ENCODE measurements at places on chromosomes 1 and 21.

- DNase-seq, result peak; percentile 50
Observed at GRCh38 chr1:203351037-203351625, at the start of gene FMOD. TSS of gene FMOD (minus strand) at chr1:203351122. CDS start at chr1:203348270, 2,852 bp downstream.

DNA sequence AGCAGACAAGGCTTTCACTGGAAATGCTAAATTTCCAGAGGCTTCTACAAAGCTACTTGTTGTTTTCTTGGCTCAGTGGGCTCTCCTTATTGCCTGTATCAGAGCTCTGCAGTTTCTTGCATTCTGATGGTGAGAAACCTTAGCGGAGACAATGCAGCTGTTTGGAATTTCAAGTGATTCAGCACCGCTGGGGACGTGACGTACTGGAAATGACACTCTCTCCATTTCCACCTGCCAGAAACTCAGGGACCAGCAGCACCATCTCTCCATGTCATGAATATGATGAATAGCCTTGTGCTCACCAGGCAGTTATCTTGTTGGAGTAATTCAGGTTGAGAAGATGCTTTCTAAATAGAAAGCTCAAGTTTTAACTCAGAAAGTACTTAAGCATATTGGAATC lies 497.2 kb upstream of the DEPDC1 start:
- DNase-seq, result no peak

DNA sequence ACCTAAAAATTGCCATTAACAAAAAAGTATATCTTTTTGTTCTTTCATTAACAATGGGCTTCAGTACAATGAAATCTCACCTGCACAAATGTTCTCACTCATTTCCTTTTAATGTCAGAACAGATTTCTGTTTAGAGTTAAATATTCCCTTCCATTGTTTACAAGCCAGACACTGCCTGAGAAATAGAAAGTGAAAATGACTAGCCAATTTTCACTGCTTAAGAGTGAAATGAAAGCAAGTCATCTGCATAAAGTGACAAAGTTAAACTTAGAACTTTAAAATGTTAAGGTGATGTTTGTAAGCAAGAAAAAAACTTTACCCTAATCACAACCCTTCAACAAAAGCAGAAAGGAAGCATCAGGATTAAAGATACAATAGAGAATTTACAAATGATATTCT lies 27.5 kb downstream of the COA6 start:
- no peak for DNase-seq

DNA sequence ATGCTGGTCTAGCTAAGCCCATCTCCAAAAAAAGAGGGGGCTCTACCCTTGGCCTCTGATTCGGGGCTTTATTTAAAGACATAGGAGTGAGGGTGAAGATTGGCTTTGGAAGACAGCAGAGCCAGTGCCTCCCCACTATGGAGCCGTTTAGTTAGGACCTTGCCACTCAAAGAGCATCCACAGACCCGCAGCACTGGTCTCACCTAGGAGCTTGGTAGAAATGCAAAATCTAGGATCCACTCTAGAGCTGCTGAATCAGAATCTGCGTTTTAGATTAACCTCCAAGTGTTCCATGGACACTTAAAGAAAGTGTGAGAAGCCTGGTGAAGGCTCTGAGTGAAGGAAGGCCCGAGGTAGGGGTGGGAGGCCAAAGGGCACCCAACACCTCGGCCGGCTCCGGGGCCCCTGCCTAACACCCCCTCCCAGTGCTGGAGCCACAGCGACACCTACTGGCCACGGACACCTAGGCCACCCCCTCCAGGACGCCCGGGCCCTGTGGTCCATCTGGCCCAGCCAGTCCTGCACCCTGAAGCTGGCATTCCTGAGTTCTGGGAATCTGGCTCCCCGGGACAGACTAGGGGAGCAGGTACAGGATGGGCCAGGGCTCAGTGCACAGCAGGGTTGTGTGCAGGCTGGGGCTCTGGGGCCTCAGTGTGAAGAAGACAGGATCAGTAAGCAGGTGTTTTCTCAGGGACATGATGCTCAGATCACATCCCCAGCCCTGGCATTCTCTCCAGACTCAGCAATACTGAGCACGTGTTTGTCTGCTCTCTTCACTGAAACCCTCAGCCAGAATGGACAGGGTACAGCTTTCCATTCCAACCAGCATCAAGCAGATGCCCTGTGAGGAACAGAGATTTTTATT lies 79.2 kb downstream of the TMEM53 start:
- DNase-seq, result peak; percentile 38

DNA sequence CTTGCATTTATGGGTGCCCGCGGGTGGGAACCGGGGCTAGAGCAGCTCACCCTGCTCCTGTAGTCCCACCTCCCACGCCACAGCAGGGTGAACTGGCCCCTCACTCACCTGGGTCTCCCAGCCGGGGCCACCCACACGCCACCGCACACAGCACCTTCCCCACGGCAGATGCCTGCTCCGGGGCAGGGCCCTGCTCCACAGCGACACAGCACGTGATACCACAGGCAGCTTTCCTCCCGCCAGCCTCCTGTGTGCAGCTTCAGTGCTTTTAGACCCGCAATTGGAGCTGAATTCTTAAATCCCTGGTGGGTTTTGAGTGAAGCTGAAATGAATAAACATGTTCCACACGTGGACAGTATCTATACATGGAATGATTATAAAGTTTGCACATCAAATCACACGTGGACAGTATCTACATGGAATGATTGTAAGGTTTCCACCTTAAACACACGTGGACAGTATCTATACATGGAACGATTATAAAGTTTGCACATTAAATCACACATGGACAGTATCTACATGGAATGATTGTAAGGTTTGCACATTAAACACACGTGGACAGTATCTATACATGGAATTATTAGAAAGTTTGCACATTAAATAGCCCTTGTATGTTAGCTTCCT lies 93.1 kb upstream of the COL6A1 start:
- no peak for DNase-seq

DNA sequence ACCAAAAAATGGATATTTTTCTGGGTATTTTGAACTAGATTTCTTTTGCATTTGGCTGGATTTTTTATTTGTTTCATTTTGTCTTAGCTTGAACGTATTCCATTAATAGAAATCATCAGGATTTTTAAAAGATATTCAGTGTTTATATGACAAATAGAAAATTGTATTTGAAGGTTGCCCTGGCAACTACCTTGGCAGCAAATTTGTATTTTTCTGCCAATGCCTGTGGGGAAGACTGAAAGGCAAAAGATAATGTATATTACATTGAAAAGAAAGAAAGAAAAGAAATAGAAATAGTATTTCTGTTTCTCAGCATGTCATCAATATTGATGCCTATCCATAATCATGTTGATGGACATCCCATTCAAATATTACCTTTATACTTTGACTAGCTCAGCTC lies 16.8 kb downstream of the VCAM1 start:
- DNase-seq, result peak; percentile 35

DNA sequence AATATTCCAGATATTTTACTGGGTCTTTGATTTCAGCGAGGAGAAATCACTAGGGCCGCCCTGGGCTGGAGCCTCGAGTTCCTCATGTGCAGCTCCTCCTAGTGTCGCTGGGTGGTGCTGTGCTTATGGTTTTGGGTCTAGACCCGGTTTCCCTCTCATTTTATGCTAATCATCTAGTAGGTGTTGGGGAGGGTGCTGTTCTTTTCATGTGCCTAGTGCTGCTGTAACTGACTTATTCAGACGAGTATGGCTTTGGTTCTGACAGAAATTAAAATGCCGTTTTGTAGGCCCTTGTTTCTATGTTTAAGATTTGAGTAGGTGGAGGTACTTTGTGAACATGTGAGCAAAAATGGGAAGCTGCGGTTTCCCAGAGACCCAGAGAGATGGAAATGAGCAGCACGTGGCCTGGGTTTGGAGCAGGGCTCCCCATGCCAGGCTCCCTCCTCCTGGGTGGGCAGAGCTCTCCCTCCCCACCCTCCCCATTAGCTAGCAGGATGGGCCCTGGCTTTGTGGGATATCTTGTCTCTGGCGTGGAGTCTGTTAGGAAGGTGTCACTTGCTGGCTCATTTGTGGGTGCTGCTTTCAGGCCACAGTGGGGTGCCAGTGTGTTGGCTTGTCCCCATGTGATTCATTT lies 74.0 kb upstream of the GPR88 start:
- DNase-seq, result peak; percentile 72

DNA sequence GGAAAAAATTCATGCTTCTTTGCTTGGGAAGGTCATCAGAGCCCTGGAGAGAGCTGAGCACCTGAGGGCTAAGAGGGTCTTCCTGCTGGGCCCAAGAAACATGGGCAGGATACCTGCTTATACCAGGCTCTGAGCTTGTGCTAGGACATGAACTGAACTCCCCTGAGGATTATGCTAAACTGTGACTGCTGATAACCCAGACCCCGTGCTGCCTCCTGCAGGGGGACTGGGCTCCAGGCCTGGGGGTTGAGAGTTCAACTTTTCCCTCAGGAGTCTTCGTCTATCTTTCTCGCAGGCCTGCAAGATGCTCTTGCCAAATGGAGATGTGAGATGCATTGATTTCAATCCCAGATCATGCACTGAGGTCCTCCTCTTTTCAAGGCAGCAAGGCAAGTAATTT lies 368.5 kb downstream of the HHAT start:
- DNase-seq, result no peak

- no peak for DNase-seq
Observed at GRCh38 chr1:114669562-114670082, at the start of gene DENND2C. TSS of gene DENND2C (minus strand) at chr1:114670049. CDS start at chr1:114625984, 44,065 bp downstream.

DNA sequence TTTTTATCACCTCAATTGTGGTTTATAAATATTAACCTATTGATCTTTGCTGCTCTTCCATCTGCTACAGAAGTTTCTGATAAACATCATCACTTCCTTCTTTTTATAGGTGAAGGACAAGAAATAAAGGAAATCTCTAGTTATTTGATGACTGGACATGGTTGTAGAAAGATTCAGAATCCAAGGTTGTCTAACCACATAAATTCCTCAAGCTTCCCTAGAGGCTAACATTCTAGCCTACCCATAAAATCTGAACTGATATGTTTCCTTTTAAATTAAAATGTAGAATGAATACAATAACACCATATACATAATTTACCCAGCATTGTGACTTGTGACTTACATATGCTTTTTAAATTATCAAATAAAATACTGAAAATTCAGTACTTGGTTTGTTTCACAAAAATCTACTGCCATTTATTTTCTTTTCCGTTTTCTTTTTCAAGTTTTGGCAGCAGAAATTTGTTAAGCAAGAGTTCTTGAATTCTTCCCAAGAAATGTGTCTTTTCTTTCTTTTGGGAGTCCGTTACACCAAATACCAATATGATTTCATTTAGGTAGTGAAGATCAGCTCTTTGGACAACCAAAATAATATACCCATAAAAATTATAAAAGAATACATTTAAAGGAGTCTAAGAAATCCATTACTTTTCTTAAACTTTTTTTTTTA lies 513.2 kb upstream of the ADGRL2 start:
- peak; percentile 25 for DNase-seq

- DNase-seq, result peak; percentile 50
Observed at GRCh38 chr1:198333744-198334143, 176.9 kb downstream of the NEK7 start.

DNA sequence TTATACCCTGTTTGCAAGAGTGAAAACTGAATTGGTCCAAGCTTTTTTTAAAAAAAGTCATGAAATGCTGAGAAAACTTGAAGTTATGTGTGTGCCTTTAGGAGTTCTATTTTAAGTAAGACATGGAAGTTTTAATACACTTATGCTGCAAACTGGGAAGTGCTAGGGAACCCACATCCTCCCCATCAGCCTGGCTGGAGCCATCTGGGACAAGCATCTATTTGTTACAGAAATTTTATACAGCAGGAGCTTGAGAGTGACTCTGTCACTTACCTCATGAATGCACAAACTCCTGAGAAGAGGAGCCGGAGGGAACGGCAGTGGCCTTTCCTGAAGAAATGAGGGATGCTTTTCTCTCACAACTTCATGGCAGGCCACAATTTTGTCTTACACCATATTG lies 78.2 kb upstream of the SLC44A3 start:
- no peak for DNase-seq

GRCh38 chr1:220441211-220441610 lies 86.7 kb upstream of the MARK1 start:
- DNase-seq, result no peak

DNA sequence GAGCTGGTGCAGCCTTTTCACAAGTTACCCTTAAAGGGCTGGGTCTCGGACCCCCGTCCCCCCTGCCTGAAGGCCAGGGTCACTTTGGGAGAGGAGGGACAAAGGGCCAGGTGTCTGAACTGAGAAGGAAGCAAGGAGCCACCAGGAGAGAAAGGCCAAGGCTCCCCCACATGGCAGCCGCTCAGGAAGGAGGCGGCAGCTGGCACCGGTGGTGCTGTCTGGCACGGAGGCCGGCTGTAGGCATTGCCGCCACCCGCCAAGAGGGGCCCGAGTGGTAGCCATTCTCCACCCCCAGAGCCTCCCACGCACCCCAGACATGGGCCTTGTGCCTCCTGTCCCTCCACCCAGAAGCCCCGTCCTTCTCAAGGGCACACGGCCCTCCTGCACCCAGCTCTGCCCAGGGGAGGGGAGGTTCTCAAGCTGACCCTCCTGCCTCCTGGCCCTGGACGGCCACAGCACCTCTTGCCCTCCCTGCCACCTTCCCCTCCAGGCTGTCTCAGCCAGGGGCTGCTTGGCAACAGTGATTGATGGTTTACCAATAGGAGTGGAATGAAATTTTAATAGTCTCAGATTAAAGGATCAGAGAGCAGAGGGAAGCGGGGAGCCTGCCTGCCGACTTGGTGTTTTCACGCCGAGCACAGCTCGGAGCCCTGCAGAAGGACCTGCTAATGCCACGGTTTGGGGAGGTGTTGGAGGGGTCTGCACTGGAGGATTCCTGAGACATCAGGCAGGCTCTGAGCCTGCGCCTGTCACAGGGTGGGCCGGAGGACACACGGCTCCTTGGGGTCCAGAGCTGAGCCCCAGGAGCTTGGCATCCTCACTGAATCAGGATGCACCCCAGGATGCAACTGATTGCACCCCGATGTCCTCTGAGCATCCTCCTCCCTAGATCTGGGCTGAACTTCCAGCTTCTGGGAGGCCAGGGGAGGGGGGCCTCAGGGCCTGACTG lies 211.9 kb upstream of the VAMP3 start:
- no peak for DNase-seq

- DNase-seq, result no peak
Observed at GRCh38 chr1:31801458-31801857, 14.4 kb downstream of the SPOCD1 start.

- no peak for DNase-seq
Observed at GRCh38 chr1:226131639-226132038, 54.9 kb downstream of the ACBD3 start.

Measured in fibroblast of skin of right quadriceps (primary cell).